ENCODE measurements at places on chromosomes 2 and 18. TPM values are rescaled to one million over a fixed set of nuclear protein-coding genes. Genes with fewer than 3 reads are reported as not detected.
A peak's percentile ranks its signal among the peaks of the same experiment; 100 is the strongest.

ADCY3 gene
- total RNA-seq = 27.1 TPM

GRCh38 chr2:235390108-235390815 lies 103.6 kb upstream of the AGAP1 start:
- no peak for DNase-seq

- DNase-seq = no peak
Observed at GRCh38 chr2:71129902-71130151, 202 bp downstream of the MCEE start.

GRCh38 chr2:86807468-86808275 lies 17.0 kb upstream of the CD8A start:
- DNase-seq = peak; percentile 67

PRSS56 gene
- 0.82 TPM for total RNA-seq

SCYGR8 gene
- total RNA-seq = not detected

- peak; percentile 26 for DNase-seq
Observed at GRCh38 chr2:239105234-239105633, 257.3 kb downstream of the TWIST2 start.

LRRC30 gene
- 2.7 TPM for total RNA-seq

DNA sequence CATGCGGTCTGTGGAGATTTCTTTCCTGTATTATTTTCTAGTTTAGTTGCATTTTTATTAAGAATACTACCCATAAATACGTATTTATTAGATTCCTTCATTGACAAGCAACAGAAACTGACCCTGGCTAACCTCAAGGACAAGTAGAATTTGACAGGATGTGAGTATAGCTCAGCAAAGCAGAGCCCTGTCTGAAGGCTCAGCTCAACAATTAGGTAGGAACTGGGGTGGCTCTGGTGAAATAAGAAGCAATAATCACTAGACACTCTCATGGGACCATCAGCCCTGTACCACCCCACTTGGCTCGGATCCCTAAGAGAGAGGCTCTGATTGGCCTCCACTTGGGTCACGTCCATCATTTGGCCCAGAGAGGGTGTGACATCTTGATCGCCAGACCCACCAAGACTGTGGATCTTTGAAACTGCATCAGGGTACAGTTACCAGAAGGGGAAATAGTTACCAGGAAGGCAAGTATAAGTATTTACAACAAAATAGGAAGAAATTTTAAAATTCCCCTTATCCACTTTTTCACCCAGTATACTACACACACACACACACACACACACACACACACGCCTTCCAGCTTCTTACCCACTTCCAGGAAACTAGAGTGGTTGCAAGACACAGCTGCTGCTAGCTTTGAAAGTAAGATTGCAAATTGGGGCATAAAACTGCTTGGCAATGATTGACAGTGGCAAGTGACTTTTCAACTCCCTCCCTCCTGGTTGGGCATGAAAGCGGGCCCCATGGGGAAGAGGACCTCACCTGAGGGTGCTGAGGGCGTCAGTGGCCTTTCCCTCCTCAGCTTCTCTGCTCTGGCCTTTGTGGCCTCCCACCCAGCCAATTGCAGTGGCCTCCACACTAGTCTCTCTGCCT lies 41.8 kb downstream of the KCTD18 start:
- peak; percentile 78 for DNase-seq

MC5R gene
- total RNA-seq = not detected

DNA sequence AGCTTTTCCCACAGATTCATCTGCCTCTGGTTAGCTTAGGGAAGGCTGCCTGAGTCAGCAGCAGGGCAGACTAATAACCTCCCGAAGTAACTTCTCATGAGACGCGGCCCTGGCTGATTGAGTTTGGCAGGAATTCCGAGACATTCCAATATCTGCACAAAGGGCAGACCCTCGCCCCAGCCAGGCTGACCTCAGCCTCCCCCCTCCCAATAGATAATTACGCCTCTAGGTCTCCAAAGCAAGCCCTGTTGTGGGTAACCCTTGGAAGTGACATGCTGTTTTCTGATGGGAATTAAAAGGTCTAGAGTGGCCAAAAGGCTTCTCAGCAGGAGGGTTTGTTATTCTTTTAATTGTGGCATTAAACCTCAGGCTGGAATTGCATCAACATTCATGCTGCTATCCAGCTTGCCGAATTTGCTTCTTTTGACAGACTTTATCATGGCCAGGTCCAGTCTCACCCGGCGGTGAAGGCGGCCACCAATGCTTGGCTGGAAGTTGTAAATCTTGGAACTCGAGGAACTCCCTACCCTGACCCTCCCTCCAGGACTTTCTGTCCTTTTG lies 98.0 kb upstream of the SLC14A2 start:
- no peak for DNase-seq

PRKAG3 gene
- 19.7 TPM for total RNA-seq

- DNase-seq = peak; percentile 26
Observed at GRCh38 chr2:179528576-179529069, 264.0 kb upstream of the SESTD1 start.

DNA sequence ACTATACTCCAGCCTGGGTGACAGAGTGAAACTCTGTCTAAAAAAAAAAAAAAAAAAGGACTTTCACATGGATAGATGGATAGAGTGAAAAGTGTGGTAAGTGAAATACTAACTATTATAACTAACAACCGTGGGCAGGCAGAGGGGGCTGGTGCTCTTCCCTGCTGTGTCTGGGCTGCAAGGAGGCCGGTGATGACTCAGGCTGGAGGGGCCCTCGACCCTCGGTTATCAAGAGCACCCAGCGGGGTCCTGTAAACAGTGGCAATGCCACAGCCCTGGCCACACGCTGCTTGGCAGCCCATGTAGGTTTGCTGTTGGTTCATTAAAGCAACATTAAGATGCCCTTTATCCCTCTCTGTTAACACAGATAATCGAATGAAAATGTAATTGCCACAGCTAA lies 184.8 kb upstream of the RAB12 start:
- DNase-seq = no peak

- DNase-seq = peak; percentile 91
Observed at GRCh38 chr18:79378536-79379250, 17.0 kb upstream of the NFATC1 start.

HOXD13 gene
- not detected for total RNA-seq

DES gene
- 5,232 TPM for total RNA-seq

- no peak for DNase-seq
Observed at GRCh38 chr2:68774569-68775271, 40.1 kb downstream of the ARHGAP25 start.

- peak; percentile 95 for DNase-seq
Observed at GRCh38 chr2:67260343-67261277, 136.5 kb upstream of the ETAA1 start.

UPP2 gene
- not detected for total RNA-seq

GRCh38 chr2:212745359-212745758 lies 206.8 kb upstream of the ERBB4 start:
- no peak for DNase-seq

- DNase-seq = no peak
Observed at GRCh38 chr2:205646680-205647079, 35.6 kb upstream of the NRP2 start.

HOXD8 gene
- total RNA-seq = 2.7 TPM

DNA sequence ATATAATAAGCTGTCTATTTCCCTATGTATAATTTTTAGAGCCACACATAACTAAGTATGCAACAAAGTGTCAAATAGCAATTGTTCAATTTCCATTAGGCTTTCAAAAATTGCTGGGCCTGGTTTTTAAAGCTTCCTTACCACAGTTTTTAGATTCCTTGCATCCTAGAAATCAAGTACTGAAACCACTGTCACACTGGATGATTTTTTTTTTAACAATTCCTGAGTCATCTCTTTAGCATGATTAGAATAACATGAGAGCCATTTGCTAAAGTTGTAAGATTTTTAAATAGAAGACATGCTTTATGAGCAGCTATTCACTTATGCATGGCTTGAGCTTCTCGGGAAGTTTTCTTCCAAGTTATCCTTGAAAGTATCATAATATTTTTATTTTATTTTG lies 319.5 kb upstream of the NXPH2 start:
- DNase-seq = no peak

ERMN gene
- not detected for total RNA-seq

CTLA4 gene
- 1.2 TPM for total RNA-seq

CLEC4F gene
- total RNA-seq = not detected

MYO3B gene
- total RNA-seq = 1.8 TPM

Measured in tongue (tissue), 3 donors.